ENCODE measurements at places on chromosomes 12 and 14.

- no peak for DNase-seq
These were observed 1036.5 kb upstream of the NOVA1 start for GRCh38 chr14:27634056-27634970.

- no peak for DNase-seq
These were observed 79.9 kb downstream of the ERGIC2 start for GRCh38 chr12:29301114-29301513.

DNA sequence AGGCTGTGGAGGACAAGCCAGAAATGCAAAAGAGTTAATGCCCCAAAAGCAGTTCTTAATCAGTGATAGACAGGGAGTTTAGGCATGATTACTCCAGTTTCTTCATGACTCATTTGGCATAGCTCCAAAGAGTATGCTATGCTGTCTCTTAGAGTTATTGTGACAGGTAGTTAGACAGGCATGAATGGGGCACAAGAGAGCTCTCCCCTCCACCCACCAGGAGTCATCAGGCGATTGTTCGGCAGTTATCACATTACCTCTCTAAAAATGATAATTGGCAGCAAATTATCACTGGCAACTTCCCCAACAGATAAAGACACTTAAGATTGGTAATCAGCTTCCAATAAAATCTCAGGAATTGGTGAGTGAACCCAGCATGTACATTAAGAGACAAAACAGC is 320.1 kb downstream of the DAD1 start:
- no peak for DNase-seq

GRCh38 chr14:49050822-49051221 is 535.4 kb downstream of the RPS29 start:
- DNase-seq, result no peak

- no peak for DNase-seq
These were observed 3.3 kb downstream of the NRXN3 start for GRCh38 chr14:78173346-78174035.

DNA sequence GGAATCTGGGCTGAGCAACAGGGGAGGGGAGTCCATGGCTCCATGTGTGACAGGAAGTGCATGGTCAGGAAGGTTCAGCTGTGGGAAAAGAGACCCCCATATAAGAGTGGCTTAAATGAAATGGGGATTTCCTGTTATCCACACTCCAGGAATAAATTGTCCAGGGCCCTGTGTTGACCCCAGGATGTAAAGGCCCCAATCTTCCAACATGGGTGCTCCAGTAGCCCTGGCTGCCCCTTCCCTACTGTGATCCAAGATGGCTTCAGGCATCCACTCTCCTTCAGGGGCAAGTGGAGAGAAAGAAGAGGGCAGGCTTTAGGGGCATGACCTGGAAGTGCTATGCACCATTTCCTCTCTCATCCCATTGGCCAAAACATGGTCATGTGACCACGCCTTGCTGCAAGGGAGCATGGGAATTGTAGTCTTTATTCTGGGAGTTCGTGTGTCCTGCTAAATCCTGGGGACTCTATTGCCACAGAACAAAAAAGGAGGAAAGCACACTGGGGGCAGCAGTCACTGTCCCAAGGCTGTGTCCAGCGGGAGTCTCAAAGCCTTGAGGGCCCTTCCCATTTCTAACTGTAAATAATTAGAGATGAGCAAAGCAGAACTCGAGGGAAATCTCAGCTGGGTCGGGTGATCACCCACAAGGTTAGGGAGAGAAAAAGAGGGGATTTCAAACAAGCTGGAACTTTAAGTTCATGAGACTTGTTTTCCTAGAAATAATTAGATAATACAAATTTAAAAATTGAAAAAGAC is 289.2 kb downstream of the ADGRD1 start:
- no peak for DNase-seq

DNA sequence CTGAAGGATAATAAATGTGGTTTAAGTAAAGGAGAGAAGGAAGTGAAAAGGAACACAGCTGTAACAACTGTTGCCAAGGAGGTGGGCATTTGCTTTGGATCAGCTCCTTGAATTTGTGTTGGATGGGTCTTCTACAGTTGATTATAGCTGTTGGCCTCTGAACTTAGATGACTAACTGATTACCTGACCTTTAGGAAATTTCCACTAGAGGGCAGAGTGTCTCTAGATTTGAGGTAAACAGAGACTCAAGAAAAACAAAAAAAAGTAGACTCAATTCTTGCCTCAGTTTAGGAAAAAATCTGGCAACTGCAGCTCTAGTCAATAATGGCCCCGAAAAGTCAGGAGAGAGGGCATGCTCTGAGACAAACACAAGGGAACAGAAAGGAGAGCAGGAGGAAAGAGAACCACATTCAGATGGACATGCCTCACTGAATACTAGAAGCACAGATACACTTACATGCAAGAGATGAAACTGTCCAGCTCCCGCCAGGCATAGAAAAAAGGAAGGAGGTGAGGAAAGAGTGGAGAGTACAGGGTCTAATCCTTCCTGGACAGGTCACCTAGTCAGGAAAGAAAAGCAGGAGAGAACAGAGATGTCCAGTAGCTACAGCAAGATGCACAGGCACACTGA is 20.6 kb downstream of the COX14 start:
- DNase-seq, result no peak

- no peak for DNase-seq
These were observed 9.3 kb downstream of the TPCN1 start for GRCh38 chr12:113230315-113231234.

GRCh38 chr12:18689771-18690170 is 48.0 kb downstream of the PLCZ1 start:
- DNase-seq, result no peak

DNA sequence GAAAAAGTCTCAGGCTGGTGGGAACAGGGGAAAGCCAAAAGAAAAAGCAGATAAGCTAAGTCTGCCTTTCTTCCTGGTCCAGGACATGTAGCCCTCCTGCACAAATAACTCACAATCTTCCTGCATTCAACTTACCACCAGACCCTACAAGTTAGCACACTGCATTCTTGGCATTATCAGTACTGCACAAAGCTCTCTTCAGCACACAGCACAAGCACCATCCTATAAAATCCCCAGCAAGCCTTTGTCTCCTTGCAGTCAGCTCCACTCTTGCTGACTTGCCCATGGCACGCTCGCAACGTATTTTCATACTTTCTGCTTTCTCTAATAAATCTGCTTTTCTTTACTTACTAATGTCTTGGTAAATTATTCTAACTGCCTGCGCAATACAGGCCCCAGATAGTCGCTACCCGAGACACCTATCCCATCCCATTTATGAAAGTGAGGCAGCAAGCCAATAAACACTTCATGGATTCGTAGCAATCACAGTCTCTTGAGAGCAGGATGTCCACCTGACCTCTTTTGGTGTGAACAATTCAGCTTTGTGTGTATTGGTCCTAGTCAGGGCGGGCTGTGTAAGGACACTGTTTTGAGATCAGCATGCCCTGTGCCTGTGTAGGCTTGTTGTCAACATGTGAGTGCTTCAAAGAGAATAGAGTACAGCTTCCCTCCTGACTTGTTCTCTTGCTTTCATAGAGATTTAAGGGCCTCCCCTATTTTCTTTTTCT is 49.0 kb downstream of the TMEM117 start:
- no peak for DNase-seq

- no peak for DNase-seq
These were observed 72.0 kb downstream of the FOS start for GRCh38 chr14:75350505-75351060.

DNA sequence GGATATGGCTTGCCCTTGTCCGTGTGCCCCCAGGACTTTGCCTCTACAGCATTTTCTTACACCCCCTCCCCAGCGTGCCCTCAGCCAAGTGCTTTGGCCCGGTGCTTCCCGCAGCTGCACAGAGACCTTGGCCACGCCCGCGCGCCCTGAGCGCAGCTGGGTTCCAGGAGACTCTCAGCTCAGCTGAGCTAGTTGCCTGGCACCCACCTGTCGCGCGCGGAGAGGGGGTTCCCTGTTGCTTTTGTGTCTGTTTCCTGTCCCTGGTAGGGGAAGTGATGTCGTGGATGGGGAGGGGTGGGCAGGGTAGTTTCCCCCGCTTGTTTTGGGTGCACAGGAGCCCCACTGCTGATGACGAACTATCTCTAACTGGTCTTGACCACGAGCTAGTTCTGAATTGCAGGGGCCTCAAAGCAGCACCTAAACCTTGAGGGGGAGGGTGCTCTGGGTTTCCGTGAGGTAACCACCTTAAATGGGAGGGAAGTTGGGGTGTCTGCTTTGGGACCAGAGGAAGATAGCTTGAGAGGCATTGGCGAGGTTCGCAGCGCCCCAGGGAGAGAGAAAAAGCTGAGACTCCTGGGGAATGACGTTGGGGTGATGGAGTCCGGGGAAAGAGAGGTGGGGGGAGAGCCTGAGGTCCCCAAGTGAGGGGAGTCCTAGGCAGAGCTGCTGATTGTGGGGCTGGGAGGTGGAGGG is 1.5 kb downstream of the DIO3 start:
- DNase-seq, result no peak

- peak; percentile 52 for DNase-seq
These were observed 3.2 kb downstream of the BIN2 start for GRCh38 chr12:51320695-51321320.

DNA sequence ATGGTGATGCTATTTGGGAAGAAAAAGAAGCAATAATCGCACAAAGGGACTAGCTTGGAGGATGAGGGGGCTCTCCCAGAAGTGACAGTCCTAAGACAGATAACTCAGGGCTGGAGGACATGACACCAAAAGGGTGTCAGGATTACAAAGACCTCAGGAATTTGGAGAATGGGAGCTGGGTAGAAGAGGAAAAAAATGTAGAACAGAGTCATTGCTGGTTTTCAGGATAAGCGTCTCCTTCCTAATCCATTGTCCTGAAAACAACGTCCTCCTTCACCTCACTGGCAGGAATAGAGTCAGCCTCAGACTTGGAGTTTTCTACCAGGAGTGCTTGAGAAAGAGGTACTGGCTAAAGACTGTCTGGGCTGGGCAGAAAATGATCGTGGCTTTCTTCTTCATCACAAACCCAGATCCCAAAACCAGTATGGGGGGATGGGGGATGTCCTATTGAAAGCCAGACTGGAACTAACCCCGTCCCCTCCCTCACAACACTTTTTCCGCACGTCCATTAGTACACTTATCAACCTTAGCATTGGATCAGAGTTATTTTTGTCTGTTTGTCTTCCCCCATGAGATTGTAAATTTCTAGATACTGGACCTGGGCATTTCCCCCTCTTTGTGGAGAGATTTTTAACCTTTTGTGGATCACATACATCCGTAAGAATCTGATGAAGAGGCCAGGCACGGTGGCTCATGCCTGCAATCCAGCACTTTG is 14.3 kb downstream of the B4GALNT3 start:
- DNase-seq, result no peak

DNA sequence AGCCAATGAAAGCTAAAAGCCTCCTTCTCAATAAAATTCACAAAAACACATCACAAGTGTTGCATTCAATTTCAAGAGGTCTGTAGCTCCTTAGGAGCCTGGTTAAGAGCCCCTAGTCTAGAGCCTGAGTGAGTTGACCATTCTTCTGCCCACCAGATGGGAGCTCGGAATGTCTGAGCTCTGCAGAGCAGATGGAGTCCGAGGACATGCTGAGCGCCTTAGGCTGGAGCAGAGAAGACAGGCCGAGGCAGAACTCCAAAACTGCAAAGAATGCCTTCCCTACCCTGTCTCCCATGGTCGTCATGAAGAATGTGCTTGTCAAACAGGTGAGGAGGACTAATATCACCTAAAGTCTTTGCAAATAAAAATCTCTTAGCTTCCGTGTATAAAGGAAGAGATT is 11.6 kb downstream of the CIPC start:
- no peak for DNase-seq

GRCh38 chr12:7203109-7203508 is 13.6 kb downstream of the PEX5 start:
- DNase-seq, result no peak

DNA sequence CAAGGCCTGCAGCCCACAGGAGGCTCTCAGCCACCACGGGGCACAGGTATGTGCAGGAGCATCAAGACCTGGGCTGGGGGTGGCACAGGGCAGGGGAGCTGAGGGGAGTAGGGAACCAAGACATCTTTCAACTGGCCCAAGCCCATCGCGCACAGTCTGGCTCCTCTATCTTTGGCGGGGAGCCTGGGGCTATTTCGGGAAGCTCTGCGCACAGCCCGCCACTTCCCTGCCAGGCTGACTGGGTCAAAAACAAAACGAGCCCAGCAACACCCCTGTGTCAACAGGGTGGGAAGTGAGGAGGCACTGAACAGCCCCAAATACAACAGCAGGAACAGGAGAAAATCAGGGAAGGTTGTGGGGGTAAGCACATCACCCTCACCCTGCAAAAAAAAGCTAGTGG is 83.9 kb downstream of the ARL6IP4 start:
- DNase-seq, result no peak

- no peak for DNase-seq
These were observed 2.3 kb upstream of the OTX2 start for GRCh38 chr14:56812364-56813141.

DNA sequence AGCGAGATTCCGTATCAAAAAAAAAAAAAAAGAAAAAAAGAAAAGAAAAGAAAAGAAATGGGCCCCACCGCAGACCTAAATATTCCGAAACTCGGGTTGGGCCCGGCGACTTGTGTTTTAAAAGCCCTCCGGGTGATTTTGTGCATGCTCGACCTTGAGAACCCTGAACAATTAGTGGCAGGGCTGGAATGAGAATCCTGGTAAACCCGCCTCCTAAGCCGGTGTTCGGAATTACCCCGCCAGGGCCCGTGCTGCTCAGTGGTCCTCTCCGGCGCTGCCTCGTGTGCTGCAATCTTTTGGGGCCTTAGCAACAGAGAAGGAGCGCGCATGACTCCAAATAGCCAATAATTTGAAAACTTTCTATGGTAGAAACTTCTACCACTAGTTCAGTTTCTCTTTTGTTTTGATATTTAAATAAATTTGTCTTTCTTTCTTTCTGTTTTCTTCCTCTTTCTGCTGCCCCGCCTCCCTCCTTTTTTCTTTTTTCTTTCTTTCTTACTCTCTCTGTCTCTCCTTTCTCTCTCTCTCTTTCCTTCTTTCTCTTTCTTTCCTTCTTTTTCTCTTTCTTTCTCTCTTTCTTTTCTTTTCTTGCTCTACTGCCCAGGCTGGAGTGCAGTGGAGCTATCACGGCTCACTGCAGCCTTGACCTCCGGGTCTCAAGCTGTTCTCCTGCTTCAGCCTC is 1.5 kb upstream of the GALNT6 start:
- no peak for DNase-seq

- DNase-seq, result no peak
These were observed 46.9 kb upstream of the CAND1 start for GRCh38 chr12:67222302-67222701.

GRCh38 chr14:21054123-21054767 is 3.4 kb upstream of the RNASE8 start:
- no peak for DNase-seq

GRCh38 chr14:53999061-53999488 is 42.5 kb upstream of the BMP4 start:
- DNase-seq, result peak; percentile 64

DNA sequence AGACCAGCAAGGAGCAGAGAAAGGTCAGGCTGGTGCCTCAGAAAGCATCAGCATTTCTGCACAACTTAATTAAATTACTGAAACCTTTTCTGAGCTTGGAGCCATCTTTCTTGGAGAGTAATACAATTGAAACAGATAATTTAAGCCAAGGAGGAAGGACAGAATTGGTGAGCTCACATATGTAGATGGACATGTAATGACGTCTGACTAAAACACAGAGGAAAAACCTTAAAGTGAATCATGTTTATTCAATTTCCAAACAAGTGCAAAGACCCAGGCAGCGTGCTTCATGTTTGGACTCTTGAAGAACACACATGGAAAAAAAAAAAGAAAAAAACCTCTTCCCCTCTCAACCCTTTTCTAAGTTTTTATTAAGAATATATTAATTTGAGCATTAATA is 19.0 kb downstream of the SUSD6 start:
- no peak for DNase-seq

- no peak for DNase-seq
These were observed 59.8 kb upstream of the STON2 start for GRCh38 chr14:81459912-81460311.
